ENCODE measurements at places on chromosomes 7 and 10. TPM values are rescaled to one million over a fixed set of nuclear protein-coding genes. Genes with fewer than 3 reads are reported as not detected.

PDE6C gene
- total RNA-seq: not detected

DGKB gene
- 19.9 TPM for total RNA-seq

AP3M1 gene
- 41.7 TPM for total RNA-seq

DYNC1I1 gene
- 7.6 TPM for total RNA-seq

NEUROD6 gene
- total RNA-seq: not detected

GTF2IRD1 gene
- total RNA-seq: 21.5 TPM

SLIT1 gene
- total RNA-seq: 0.04 TPM

PNLIPRP2 gene
- total RNA-seq: not detected

VTI1A gene
- total RNA-seq: 53.2 TPM

EIF5AL1 gene
- 0.16 TPM for total RNA-seq
